ENCODE measurements at places on chromosomes 11 and 22.

DNA sequence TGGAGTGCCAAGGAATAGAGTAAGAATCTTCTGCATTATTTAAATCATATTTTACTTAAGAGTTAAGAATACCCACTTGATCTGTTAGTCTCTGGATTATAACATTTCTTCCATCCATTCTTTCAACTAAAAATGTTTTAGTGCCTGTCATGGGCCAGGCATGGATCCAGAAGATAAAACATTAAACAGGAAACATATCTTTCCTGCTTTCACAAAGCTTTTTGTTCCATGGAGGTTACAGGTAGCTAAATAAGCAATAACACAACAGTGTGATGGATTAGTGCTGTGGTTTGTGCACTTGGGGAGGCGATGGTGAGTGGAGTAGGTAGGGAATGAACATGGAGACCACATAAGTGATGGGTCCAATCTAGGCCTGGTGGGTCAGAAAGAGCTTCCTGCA lies 258.5 kb downstream of the DDX10 start:
- no peak for DNase-seq

DNA sequence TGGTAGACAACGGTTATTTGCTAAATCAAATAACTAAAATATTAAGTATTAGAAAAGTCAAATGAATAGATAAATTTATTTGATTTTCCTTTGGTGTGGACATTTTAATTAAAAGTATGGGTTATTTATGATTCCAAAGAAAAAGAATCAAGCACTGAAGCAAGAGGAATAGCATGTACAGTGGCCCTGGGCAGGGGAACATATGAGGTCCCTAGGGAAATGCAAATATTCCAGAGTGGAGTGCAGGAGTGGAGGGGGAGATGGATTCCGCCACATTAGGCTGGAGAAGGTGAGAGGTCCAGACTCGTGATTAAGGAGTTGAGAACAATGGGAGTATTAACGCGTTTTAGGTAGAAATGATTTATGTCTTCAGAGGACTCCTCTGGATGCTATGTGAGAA lies 30.0 kb downstream of the RASSF10 start:
- DNase-seq = no peak

DNA sequence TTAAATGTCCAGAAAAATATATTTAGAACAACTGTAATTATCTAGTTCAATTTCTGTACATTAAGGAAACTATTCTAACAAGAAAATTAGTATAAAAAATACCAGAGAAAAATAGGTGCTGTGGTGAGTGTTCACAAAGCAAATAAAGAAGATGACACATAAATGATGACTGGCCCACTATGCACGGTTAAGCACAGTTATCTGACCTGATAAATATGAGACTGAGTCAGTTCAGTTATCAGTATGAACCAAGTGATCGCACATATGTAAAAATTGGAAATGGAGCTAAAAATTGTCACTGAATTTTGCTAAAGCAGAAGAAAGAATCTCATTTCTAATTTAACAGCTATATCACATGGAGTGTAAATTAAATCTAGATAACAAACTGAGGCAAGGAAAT lies 18.8 kb upstream of the MAML2 start:
- DNase-seq = no peak

DNA sequence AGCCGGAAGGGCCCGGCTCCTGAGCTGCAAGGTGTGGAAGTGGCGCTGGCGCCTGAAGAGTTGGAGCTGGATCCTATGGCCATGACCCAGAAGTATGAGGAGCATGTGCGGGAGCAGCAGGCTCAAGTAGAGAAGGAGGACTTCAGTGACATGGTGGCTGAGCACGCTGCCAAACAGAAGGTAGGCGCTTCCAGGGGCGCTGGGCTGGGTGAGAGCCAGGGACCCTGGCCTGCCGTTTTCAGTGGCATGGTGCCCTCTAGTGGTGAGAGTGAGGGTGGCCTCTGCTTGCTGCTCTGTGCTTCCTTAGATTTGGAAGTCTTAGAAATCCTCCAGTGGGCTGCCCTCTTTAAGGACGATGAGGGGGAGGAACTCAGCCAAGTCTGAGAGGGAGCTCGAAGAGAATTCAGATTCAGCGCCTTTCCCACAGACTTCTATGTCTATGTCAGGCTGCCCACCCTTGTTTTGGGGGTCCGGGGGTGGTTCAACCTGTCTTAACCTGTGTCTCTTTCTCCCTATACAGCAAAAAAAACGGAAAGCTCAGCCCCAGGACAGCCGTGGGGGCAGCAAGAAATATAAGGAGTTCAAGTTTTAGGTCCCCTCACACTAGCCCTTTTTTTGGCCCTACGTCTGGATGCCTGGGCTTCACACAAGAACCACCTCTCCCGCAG lies 1.8 kb upstream of the PACS1 start:
- DNase-seq = peak; percentile 47

GRCh38 chr11:131544591-131544990 lies 174.2 kb downstream of the NTM start:
- no peak for DNase-seq

GRCh38 chr11:119356349-119357031 lies 10.0 kb upstream of the MFRP start:
- DNase-seq = peak; percentile 36
